Left kidney (tissue), 8 donors: ENCODE measurements at places on chromosomes 16 and 17. TPM values are rescaled to one million over a fixed set of nuclear protein-coding genes. Genes with fewer than 3 reads are reported as not detected.

The SNX20 gene
- 0.38 TPM for polyA plus RNA-seq

The CDRT15 gene
- 1.2 TPM for polyA plus RNA-seq

The MYH2 gene
- polyA plus RNA-seq, result 0.03 TPM

The SLC5A10 gene
- 0.58 TPM for polyA plus RNA-seq

The GSDMA gene
- polyA plus RNA-seq, result 2.9 TPM

The CYBA gene
- 84.5 TPM for polyA plus RNA-seq

- DNase-seq, result no peak
Measured at GRCh38 chr16:85171759-85172454, 59.6 kb upstream of the CIBAR2 start.

DNA sequence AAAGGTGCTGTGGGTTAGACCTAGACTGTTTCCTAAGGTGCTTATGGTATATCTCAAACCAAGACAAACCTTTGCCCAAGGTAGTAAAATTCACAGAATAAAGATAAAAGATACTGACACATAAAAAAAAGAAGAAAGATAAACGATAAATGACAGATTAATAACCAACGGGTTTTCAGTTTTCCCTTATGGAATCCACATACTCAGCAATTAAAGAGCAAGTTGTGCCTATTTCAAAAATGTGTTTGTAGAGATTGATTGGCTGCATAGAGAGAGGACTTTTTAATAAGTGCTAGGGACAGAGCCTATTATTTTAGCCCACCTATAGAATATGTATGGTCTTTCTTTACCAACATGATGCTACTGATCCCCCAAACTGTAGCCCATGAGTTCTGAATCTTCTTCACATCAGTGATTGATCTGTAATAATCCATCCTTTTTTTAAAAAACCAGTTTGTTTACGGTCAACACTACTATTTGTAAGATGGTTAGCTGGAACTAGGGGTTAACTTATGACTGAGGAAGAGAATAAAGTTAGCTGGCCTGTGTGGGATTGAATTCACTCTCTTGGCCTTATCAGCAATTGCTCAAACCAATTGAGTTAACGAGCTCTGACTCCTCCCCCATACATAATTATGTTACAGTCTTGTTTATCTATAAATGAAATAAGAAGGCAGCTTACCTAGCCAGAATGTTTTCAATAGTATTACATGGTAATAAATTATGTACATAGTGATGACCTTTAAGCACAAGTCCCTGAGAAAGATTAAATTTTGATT is 53.8 kb downstream of the SNX11 start:
- no peak for DNase-seq

- DNase-seq, result no peak
Measured at GRCh38 chr17:12693640-12694039, 27.9 kb downstream of the MYOCD start.

DNA sequence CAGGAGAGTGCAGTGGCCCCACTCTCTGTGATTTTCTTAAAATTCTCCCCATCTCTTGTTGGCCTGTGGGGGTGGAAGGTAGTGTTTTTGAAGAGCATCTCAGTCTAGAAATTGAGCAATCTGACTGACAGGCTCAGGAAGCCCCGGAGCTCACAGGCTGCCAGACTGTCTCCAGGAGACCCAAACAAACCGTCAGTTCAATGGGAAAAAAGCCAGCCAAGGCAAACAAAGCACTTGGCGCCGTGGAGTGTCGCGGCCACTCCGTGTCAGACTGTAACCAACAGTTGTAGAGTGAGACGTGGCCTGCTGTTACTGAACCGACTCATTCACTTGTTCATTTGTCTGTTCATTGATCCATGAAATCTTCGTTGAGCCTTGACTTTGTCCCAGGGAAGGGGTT is 33.7 kb downstream of the RGS9 start:
- DNase-seq, result no peak
